ENCODE measurements at places on chromosomes 12 and 14.

- DNase-seq, result no peak
These were observed 67.9 kb upstream of the BEGAIN start for GRCh38 chr14:100654814-100655740.

GRCh38 chr12:31482816-31483215, 108.1 kb downstream of the DENND5B start:
- no peak for DNase-seq

- DNase-seq, result no peak
These were observed 141.3 kb downstream of the PLXNC1 start for GRCh38 chr12:94289461-94290312.

- DNase-seq, result no peak
These were observed 52.0 kb upstream of the RIMBP2 start for GRCh38 chr12:130768120-130768519.

DNA sequence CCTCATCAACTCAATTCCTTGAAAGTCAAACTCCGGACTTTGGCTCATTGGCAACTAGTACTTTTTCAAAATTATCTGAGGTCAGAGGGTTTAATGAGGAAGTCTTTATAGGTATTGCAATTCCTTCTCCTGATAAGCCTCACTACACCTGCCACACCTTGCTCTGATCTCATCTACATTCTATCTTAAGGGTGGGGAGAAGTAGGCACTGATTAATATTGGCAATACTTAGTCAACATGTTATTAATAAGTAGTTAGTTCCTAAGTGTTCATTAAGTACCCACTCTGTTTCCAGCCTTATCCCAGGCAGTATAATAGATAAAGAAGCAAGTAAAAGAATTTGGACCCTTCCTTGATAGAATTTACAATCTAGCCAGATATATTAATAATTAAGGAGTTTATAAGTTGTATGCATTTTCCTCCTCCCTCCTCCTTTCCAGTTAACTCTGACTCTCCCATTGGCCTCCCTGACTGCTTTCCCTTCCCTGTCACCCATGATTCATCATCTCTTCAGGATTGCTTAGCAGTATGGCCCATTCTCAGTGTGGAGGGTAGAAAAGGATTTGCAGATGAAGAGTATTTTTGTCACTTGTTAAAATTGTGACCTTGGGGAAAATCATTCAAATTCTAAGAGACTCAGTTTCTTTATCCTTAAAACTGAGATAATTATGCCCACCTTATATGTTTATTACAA, 231.0 kb upstream of the ATP2B1 start:
- no peak for DNase-seq

DNA sequence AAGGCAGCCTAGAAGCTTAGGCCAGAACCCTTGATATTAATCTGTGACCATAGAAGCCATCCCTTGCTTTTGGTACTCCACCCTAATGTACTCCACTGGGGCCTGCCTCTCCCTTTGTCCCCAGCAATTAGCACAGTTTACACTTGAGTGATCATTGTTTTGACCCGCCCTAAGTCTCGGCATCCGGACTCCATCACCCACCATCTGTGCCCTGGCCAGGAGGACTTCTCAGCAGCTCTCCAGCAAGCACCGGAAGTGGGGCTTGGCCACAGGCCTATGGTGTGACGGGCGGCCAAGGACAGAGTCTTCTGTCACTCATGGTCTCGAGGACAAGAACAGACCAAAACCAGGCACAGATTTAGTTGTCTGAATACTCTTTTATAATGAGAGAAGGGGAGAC, 126.5 kb upstream of the NTF3 start:
- DNase-seq, result no peak

DNA sequence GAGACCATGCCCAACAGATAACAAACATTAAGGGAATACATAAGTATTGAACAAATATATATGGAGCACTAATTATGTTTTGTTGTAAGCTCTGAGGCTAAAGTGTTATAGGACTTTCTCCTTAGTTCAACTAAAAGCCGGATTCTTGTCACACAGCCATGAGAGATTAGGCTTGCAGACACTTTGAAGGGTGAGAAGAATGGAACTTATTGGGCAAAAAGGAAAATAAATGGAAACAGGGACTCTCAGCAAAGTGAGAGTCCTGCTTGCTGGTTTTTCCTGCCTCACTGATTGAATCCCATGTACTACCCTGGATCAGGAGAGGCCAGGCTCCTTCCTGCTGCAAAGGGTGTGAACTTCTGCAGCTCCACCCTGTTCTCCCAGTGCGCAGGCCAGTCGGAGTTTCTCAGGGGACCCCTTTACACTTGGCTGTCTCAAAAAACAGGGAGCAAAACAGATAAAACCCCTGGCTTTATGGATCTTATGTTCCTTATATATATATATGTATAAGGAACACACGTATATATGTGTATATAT, 77.1 kb upstream of the FUT8 start:
- no peak for DNase-seq

- no peak for DNase-seq
These were observed 12.4 kb downstream of the EIF2B1 start for GRCh38 chr12:123621101-123621500.

GRCh38 chr14:95107711-95108110, 49.6 kb downstream of the DICER1 start:
- DNase-seq, result no peak

- DNase-seq, result no peak
These were observed 764.7 kb downstream of the BCL11B start for GRCh38 chr14:98507264-98507663.

- no peak for DNase-seq
These were observed 13.0 kb downstream of the ATG14 start for GRCh38 chr14:55398679-55399078.

GRCh38 chr14:64500088-64500487, 3.5 kb downstream of the ZBTB25 start:
- no peak for DNase-seq

- no peak for DNase-seq
These were observed 40.1 kb downstream of the PTGER2 start for GRCh38 chr14:52354242-52354641.

DNA sequence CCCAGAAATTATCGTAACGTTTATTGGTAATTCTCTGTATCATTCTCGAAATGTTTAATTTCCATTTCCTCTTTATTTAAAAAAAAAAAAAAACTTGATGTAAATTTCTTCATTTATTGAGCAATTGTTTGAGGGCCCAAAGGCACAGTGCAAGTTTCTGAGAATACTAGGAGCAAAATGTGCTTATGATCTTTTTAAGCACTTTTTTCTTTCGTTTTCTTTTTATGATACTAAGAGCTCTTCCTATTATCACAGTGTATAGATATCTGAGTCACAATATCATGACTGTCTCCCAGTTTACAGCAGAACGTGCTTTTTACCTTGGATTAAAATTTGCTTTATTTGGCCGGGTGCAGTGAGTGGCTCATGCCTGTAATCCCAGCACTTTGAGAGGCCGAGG, 5.6 kb downstream of the ATP2A2 start:
- no peak for DNase-seq

- DNase-seq, result no peak
These were observed 22.8 kb downstream of the CEP170B start for GRCh38 chr14:104887623-104888488.

GRCh38 chr14:20493634-20494033, 11.7 kb upstream of the RNASE10 start:
- DNase-seq, result no peak
